Heart left ventricle (tissue), 16 donors: ENCODE measurements at places on chromosomes 5 and 9. TPM values are rescaled to one million over a fixed set of nuclear protein-coding genes. Genes with fewer than 3 reads are reported as not detected.

Gene PHYHD1
- 24.2 TPM for polyA plus RNA-seq

Gene SLU7
- 22.7 TPM for polyA plus RNA-seq

Gene SAXO1
- polyA plus RNA-seq = not detected

Gene PPP2R2B
- polyA plus RNA-seq = 0.03 TPM

Gene PCDHB2
- polyA plus RNA-seq = 0.50 TPM

Gene ENTPD8
- polyA plus RNA-seq = not detected

Gene PKD2L2
- polyA plus RNA-seq = not detected

Gene SVEP1
- polyA plus RNA-seq = 0.50 TPM

Gene ADGRD2
- not detected for polyA plus RNA-seq

Gene ADGRV1
- polyA plus RNA-seq = not detected

DNA sequence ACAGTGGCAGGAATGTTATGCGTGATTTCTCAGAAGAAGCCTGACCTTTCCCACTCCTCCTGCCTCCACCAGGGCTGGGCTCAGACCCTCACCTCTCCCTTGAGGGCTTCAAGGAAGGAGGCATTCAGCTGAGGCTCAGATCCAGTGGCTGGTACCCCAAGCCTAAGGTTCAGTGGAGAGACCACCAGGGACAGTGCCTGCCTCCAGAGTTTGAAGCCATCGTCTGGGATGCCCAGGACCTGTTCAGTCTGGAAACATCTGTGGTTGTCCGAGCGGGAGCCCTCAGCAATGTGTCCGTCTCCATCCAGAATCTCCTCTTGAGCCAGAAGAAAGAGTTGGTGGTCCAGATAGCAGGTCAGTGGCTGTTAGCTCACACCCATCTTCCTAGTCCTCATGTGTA is 9.9 kb downstream of the BTNL9 start:
- no peak for DNase-seq

DNA sequence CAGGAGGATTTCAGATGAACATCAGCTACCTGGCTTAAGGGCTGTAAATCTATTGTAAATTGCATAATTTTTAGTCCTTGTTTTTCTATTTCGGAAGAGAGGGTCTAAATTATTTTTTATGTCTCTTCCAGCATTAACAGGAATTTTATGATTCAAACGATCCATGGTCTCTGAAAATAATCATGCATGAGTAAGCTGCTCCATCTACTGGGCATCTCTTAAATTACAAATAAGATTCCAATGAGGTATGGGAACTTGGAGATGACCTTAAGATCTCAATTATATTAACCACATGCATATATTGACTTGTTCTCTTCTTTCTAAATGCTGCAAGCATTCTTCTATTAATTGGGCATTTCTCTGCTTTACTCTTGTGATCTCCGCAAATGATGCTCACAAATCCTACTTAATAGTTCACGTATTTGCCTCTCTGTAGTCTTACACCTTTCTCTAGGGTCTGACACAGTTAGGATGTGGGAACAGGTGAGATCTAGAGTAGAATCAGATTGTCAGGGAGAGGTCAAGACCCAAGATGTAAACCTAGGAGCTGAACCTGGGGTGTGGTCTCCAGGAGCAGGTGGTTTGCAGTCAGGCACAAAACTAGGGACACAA is 86.9 kb downstream of the NUDT12 start:
- no peak for DNase-seq

- no peak for DNase-seq
These were observed 62.6 kb downstream of the ANGPTL2 start for GRCh38 chr9:127059765-127060361.

GRCh38 chr5:60287174-60287771 is 393.7 kb upstream of the PDE4D start:
- DNase-seq = no peak

GRCh38 chr9:34267660-34268059 is 61.4 kb downstream of the KIF24 start:
- no peak for DNase-seq

GRCh38 chr5:146993876-146994530 is 115.4 kb upstream of the PPP2R2B start:
- DNase-seq = no peak

GRCh38 chr5:92553326-92553725 is 1027.7 kb downstream of the NR2F1-AS1 start:
- no peak for DNase-seq

- DNase-seq = no peak
These were observed 1.2 kb downstream of the ZBTB5 start for GRCh38 chr9:37464006-37464405.

DNA sequence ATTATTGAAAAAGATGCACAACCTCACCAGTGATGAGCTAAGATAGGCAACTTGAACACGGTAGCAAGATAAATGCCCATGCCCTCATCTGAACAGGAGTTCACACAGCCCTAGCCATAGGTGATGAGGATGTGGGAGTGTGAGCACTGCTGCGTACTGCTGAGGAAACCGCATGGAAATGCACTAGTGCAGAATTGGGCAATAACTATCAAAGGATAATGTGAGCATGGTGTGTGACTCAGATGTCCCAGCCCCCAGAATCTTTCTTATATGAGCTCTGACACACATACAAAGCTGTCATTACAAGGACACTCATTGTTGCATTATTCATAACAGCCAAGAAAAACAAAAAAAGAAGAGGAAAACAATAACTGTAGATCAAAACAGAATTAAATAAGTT is 521.2 kb downstream of the IRX1 start:
- DNase-seq = no peak

GRCh38 chr5:119037496-119038215 is 33.2 kb upstream of the DMXL1 start:
- no peak for DNase-seq

DNA sequence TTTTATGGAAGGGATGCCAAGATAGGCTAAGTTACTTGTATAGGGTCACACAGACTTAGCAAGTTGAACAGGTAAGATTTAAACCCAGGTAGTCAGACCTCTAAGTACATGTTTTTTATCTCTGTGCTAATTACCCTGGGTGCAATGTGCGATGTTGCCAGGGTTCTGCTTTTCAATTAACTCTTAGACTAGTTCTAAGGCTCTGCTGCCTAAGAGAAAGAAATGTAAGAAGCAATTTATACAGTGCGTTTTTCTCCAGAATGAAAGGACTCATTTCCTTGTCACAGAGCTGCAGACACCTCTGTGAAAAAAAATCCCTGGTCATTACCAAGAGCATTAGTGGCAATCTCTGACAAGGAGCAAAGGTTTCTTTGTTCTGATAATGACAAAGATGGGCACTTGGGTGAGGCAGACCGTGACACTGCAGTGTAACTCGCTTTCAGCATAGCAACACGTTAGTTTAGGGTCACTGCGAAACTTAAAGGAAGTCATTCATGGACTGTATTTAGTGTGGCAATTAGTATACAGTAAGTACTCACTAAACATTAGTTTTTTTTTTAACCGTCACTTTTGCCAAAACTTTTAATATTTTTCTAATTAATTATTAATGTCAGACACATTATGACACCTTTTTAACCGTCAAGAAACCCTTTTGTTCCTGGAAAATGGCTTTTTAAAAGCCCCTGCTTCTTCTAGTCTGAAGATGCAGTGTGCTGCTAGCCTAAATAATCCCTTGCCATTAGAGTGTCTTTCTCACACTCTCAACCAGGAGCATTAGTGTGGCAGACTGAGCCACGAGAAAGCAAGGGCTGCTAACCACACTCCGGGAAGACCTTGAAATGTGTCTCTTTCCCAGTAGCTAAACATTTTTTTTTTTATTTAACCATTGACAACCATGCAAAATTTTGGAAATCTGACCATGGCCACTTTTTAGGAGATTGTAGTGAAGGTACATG is 520.0 kb upstream of the C9orf72 start:
- no peak for DNase-seq

DNA sequence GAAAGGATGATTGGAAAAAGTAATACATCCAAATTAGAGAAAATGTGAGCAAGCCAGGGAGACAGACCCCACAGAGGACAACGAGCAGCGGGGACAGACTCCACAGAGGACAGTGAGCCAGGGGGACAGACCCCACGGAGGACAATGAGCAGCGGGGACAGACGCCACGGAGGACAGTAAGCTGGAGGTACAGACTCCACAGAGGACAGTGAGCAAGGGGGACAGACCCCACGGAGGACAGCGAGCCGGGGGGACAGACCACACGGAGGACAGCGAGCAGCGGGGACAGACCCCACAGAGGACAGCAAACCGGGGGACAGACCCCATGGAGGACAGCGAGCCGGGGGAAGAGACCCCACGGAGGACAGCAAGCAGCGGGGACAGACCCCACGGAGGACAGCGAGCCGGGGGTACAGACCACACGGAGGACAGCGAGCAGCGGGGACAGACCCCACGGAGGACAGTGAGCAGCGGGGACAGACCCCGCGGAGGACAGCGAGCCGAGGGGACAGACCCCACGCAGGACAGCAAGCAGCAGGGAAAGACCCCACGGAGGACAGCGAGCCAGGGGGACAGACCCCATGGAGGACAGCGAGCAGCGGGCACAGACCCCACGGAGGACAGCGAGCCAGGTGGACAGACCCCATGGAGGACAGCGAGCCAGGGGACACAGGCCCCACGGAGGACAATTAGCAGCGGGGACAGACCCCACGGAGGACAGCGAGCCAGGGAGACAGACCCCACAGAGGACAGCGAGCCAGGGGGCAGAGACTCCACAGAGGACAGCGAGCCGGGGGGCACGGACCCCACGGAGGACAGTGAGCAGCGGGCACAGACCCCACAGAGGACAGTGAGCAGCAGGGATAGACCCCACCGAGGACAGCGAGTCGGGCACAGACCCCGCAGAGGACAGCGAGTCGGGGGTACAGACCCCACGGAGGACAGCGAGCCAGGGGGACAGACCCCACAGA is 1.9 kb upstream of the ZDHHC11 start:
- DNase-seq = peak; percentile 10

DNA sequence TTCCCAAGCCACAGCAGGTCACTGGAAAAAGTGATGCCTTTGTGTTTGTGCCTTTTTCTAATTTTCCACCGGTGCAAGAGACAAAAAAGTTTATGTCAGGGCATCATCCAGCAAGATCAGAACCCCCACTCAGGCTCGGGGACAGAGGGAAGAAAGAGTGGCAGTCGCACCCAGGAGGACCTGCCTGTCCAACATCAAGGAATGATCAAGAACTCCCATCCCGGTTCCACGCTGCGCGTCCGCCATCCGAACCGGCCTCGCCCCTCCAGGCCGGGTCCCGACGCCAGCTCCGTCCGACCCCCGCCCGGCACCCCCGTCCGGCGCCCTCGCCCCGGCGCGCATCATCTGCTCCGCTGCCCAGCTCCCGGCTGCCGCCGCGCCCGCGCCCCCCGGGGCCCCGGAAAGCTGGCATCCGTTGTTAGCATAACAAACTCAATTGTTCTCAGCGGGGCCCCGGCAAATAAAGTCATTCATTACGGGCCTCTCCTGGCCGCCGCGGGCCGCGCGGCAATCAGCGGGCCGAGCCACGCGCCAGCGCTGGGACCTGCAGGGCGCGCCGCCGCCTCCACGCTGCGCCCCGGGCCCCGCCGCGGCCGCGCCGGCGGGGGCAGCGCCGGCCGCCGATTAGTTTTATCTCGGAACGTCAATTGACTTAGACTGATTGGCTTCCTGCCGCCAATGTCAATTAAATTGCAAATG is 48.1 kb downstream of the PAX5 start:
- DNase-seq = no peak

- DNase-seq = no peak
These were observed 185.3 kb downstream of the MAPKAP1 start for GRCh38 chr9:125521462-125522327.

GRCh38 chr9:132311978-132312377 is 42.8 kb downstream of the SETX start:
- DNase-seq = no peak

GRCh38 chr9:27560457-27560856 is 12.8 kb downstream of the C9orf72 start:
- no peak for DNase-seq

GRCh38 chr5:82295959-82296531 is 17.9 kb upstream of the RPS23 start:
- no peak for DNase-seq

- no peak for DNase-seq
These were observed 17.6 kb downstream of the TRMO start for GRCh38 chr9:97904725-97905124.

DNA sequence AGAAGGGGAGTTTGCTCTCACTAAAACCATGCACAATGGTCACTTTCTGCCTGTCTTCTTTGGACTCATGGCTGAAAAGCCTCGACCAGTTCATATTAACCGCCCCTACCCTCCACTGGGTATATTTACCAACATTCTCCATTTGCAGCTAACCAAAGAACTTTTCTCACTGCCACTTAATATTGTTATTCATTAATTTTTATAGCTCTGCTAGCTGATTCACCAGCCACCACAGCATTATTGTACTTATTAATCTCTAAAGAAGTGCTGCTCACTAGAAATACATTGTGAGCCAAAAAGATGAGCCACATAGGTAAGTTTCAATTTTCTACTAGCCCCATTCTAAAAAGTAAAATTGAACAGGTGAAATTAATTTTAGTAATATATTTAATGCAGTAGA is 33.4 kb upstream of the SMIM32 start:
- no peak for DNase-seq

DNA sequence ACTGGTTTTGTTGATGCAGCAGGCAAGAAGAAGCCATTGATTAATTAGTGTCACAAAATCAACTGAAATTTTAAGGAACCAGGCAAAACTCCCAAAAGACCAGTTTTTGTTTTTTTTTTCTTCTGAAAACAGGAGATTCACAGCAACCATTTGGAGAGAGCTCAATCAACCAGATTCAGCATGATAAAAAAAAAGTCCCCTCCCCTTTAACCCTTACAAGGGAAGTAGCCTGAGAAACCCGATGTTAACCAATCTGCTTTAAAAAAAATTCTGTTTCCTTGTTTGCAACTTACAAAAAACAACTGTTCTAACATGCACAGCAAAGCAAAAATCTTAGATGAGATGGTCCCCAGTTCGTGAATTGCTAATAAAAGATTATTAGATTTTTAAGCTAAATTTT is 59.7 kb downstream of the HMHB1 start:
- DNase-seq = no peak

DNA sequence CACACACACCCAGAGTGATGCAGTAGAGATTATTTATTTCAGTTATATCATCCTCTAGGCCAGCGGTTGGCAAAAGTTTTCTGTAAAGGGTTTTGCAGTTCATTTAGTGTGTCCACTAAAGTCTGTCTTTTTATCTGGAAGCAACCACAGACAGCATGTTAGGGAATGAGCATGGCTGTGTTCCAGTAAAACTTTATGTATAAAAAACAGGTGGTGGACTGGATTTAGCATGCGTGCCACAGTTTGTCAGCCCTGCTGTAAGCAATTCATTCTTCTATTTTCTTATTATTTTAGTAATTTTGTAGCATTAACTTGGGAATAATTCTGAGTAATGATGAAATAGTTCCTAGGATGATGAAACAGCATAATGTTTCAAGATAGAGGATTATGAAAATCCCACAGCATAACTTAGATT is 51.7 kb downstream of the CCNH start:
- DNase-seq = no peak
